Left colon (tissue), 2 donors: ENCODE measurements at places on chromosomes 5 and 9. TPM values are rescaled to one million over a fixed set of nuclear protein-coding genes. Genes with fewer than 3 reads are reported as not detected.

FAM200C gene
- 1.8 TPM for total RNA-seq

DNA sequence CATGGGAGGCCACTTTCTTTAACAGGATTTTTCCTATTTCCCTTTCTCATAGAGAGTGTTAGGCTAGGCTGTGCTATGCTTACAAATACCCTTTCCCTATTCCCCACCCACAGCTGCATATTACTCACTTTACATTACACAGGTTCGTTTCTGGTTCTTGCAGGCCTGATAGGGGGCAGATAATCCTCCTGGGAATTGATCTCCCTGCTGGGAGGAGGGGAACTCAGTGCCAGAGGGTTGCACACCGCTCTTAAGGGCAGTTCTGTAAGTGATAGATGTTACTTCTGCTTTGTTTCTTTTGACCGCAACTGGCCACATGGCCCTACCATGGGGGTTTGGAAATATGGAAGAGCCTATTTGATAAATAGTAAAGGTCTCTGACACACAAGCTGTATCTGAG lies 54.0 kb upstream of the NTRK2 start:
- DNase-seq = no peak

FBP2 gene
- total RNA-seq = not detected

GRCh38 chr9:72554221-72554641 lies 32.8 kb downstream of the TMC1 start:
- DNase-seq = no peak

SLC36A2 gene
- not detected for total RNA-seq

DNA sequence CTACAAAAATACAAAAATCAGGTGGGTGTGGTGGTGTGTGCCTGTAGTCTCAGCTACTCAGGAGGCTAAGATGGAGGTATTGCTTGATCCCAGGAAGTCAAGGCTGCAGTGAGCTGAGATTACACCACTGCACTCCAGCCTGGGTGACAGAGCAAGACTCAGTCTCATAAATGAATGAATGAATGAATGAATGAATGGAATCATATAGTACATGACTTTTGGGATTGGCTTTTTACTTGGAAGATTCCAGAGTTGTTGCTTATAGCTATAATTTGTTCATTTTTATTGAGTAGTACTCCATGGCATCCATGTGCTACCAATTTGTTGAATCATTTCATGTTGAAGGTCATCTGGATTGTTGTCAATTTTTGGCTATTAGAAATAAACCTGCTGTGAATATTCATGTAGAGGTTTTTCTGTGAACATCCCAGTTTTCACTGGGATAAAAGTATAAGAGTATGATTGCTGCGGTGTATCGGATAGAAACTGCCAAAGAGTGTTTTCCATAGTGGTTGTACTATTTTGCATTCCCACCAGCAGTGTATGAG lies 19.9 kb downstream of the ERBIN start:
- no peak for DNase-seq

GRCh38 chr5:64685866-64686265 lies 4.4 kb upstream of the SHISAL2B start:
- DNase-seq = no peak

DNA sequence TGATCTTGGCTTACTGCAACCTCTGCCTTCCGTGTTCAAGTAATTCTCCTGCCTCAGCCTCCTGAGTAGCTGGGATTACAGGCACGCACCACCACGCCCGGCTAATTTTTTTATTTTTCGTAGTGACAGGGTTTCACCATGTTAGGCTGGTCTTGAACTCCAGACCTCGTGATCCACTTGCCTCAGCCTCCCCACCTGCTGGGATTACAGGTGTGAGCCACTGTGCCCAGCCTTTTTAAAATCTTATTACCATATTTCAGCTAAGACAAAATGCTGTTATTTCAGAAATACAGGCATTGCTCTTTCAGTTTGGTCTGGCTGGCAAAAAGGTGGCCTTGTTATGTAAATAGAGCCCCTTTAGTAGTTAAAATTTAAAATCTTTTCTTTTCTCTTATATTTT lies 46.9 kb upstream of the GLDC start:
- no peak for DNase-seq

- no peak for DNase-seq
Measured at GRCh38 chr9:3879726-3880505, 354.1 kb upstream of the RFX3 start.

GRCh38 chr9:113635586-113635985 lies 172.1 kb downstream of the RGS3 start:
- peak; percentile 7 for DNase-seq

- no peak for DNase-seq
Measured at GRCh38 chr5:73587923-73588322, 22.4 kb downstream of the UTP15 start.
